ENCODE measurements at places on chromosomes 4 and X.

DNA sequence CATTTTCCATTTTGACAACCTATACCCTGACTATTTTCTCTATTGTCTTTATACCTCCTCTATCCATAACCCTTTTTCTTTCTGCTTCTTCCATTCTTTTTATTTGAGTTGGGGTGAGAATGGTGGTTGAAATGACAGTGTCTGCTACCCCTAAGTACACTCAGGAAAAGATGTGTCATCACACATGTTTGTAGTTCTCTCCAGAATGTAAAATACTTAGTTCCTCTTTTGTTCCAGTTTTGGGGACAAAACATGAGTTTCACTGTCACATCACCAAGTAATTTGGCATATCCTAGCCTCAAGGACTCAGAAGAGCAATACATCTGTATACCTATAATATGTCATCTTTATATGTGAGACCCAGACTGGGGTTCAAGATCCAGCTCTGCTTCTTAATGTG, 90.3 kb downstream of the COMMD8 start:
- no peak overlapping the region for H3K4me3 ChIP-seq
- no peaks in the 10 kb centered on the region for H3K36me3 ChIP-seq
- no peak for DNase-seq
- H3K4me1 ChIP-seq: no peaks in the 10 kb centered on the region

GRCh38 chrX:84735025-84735424, 232.8 kb upstream of the HDX start:
- no peak overlapping the region for H3K27ac ChIP-seq
- DNase-seq: no peak
- no peaks in the 10 kb centered on the region for H3K27me3 ChIP-seq

DNA sequence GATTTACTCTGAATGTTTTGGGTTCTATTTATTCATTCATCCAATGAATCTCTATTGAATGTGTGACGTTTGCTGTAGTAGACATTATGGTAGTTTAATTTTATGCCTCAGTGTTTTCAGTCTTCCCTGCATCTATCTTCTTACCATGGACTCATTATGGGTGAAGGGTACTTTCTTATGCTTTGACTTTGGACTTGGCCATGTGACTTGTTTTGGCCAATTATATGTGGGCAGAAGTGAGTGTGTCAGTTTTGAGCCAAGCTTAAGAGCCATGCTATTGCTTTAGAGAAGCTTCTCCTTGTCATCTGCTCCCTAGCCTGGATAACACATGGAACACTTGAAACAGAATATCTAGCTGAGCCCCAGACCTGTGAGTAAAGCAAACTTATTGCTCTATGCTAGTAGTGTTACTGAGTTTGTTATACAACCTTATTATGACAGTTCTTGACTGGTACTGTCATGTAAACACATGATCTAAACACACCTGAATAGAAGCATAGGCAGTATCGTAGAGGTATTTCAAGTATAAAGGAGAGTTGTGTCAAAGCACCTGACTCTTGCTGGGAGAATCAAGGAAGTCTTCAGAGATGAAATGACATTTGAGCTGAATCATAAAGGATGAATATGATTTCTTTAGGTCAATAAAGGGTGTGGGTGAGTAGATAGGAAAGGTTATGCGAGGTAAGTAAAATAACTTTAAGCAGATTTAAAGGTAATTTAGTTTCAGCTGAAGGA, 128.4 kb downstream of the NAA11 start:
- no peaks in the 10 kb centered on the region for H3K4me1 ChIP-seq
- H3K27ac ChIP-seq: no peak overlapping the region
- no peak for DNase-seq
- H3K27me3 ChIP-seq: no peaks in the 10 kb centered on the region

DNA sequence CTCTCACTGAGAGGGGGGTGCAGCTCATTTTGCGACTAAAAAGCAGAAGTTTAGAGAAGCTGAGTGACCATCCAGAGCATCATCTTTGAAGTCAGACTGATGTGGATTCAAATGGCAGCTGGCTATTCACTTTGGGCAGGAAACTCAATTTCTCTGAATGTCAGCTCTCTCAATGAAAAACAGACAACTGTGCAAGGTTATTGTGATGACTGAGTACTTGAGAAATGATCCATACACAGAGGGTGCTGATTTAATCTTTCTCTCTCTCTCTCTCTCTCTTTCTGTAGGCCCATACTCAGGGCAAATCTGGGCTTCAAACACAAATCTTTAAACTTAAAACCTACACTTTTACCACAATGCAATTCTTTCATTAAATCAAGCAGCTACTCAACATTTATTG, 185.8 kb upstream of the SLIT2 start:
- H3K27ac ChIP-seq: no peak overlapping the region
- no peak overlapping the region for H3K4me3 ChIP-seq
- H3K36me3 ChIP-seq: no peaks in the 10 kb centered on the region
- no peaks in the 10 kb centered on the region for H3K4me1 ChIP-seq
- DNase-seq: no peak
- H3K27me3 ChIP-seq: no peaks in the 10 kb centered on the region

DNA sequence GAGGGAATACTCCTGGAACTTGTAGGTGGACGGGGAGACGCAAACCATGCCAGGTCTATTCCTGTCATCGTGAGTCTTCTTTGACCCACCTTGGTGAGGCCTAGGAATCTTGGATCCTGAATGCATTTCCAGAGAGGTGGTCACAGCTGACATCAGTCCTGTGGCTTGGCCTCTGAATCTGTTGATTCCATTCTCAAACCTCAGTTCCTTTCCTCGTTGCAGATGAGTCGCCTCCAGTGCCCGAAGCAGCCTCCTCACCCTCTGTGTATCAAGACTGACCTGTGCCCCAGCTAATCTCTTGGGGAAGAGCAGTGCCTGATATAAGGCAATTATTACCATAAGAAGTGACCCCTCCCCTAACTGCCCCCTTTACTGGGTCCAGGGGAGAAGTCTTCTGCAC, 118.1 kb downstream of the SMIM20 start:
- peaks cover 9% of the 10 kb centered on the region for H3K4me1 ChIP-seq
- H3K36me3 ChIP-seq: no peaks in the 10 kb centered on the region
- peaks cover 18% of the 10 kb centered on the region for H3K27me3 ChIP-seq
- H3K27ac ChIP-seq: no peak overlapping the region
- no peak overlapping the region for H3K4me3 ChIP-seq

DNA sequence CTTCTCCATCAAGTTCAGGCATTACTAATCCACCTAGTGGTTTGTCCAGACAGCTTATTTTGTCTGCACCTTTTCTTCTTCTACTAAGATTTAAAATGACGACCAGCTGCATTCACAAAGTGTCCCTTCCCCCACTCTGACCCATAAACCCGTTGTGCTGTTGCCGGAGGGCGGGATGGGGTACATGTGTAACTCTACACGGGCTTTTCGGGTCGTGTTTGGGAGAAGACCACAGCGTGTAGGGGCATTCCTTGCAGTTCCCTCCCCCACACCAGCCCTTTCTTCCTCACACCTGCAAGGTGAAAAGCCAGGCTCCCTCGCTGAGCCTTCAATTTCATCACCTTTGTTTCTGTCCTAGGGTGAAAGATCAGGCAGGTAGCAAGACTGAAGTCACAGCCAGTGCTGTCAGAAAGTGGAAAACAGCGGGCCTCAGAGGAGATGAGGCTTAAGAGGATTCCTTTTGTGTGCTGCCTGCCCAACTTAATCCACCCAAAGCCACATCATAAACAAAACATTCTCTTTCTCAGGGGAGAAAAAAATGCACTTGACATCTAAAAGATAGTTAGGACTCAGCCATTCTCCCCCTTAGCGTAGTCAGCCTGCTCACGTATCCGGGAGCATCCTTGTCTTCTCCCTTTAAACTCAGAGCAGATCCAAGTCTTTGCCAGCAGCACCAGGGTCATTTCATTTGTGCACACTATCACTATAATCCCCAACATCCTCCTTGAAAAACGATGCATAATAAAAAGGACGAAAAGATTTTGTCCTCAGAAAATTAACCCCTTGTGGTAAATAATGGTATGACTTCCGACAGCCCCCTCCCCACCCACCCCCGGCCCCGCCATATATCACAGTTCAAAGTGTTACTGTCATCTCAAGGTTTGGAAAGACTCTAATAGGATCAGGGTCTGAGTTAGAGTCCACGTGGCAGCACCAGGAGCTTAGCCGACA, 599.0 kb downstream of the RAB28 start:
- H3K27me3 ChIP-seq: no peaks in the 10 kb centered on the region
- no peak for DNase-seq
- H3K4me3 ChIP-seq: no peak overlapping the region
- no peak overlapping the region for H3K27ac ChIP-seq
